ENCODE measurements at places on chromosomes 2 and 18.
A peak's percentile ranks its signal among the peaks of the same experiment; 100 is the strongest.

DNA sequence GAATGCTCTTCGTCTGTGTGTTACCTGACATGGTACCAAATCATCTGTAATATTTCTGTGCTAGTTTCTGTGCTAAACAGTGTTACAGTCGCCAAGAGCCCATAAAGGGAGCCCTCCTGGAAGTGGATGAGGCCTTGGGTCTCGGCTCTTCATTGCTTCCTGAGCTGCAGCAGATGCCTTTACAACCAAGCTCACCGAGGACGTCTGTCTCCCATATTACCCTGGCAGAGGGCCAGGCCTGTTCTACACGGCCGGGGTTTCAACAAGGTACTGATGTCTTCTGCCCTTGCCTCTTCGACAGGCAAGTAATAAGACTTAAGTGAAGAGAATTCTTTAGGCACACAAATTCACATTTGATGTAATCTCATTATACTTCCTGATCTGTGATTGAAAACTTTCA, 16.8 kb downstream of the RPL31 start:
- no peak for DNase-seq

GRCh38 chr2:103789381-103790095, 1027.7 kb downstream of the TMEM182 start:
- peak; percentile 61 for DNase-seq

- DNase-seq, result no peak
These were observed 27.2 kb downstream of the ASXL3 start for GRCh38 chr18:33605250-33605649.

GRCh38 chr2:54955358-54956110, 94.7 kb downstream of the RTN4 start:
- DNase-seq, result no peak

DNA sequence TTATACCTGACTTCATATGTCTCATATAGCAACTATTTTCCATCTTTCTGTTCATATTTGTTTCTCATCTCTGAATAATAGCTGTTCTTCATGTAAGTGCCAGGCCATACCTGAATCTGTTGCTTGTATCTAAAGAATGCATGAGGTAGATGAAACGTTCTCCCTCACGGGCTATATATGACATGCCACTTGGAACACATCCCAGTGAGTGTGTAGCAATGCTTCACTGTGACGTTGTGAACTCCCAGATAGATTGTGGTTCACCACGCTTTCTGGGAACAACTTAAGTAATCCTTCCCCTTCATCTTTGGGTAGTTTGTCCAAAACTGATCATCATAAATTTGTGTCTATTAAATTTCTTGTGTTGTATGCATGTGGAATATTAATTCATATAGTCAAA, 60.1 kb downstream of the RDH14 start:
- DNase-seq, result no peak

GRCh38 chr2:8803658-8804379, 33.6 kb downstream of the KIDINS220 start:
- DNase-seq, result no peak

DNA sequence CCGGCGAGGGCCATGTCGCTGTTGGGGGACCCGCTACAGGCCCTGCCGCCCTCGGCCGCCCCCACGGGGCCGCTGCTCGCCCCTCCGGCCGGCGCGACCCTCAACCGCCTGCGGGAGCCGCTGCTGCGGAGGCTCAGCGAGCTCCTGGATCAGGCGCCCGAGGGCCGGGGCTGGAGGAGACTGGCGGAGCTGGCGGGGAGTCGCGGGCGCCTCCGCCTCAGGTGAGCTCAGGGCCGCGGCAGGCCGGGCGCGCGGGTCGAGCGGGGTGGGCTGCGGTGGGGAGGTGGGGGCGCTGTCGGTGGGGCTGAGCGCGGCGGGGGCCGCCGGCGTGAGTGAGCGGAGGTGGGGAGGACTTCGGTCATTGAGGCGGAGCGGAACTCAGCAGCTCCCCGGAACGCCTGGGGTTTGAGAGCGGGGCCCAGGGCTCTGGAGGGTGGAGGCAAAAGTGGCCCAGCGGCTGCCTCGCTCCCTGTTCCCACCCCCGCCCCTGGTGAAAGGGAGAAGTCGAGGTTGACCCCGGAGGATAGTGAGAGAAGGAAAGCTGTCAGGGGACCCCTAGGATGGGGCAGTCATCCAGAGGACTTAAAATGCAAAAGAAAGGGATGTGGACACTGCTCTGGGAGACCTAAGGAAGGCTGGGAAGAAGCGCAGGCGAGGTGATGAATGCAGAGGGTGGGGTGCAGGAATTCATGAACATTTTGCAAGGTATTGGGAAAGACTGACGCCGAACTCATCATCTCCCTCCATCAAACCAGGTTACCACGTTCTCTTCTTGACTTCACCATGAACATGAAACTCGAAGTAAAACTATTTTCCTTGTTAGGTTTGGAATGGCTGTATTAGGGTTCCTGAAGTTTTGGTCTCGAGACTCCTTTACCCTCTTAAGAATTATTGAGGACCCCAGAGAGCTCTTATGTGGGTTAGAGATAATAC, 633 bp downstream of the MALT1 start:
- peak; percentile 79 for DNase-seq

- no peak for DNase-seq
These were observed 168.5 kb upstream of the CXCR4 start for GRCh38 chr2:136286423-136286822.

DNA sequence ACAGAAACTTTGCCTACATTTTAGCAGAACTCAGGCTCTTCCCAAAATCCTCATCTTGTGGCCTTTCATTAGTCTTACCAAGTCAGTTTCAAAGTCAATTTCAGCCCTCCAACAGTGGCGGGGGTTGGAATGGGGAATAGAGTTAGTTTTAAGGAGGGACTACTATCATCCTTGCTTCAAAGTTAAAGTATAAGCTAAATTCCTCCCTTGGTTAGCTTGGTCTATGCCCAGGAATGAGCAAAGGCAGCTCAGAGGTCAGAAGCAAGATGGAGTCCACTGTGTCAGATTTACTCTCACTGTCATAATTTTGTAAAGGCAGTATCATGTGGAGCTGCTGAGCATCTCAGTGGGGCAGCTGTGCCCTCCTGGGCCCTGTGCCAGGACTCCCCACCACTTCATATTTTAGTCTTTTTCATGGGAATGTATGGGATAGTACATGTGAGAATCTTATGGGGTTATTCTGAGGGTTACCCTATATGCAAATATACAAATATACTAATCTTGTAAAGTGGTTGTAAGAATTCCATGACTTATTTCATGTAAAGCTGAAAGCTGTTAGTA, 145.2 kb upstream of the MMADHC start:
- DNase-seq, result no peak

DNA sequence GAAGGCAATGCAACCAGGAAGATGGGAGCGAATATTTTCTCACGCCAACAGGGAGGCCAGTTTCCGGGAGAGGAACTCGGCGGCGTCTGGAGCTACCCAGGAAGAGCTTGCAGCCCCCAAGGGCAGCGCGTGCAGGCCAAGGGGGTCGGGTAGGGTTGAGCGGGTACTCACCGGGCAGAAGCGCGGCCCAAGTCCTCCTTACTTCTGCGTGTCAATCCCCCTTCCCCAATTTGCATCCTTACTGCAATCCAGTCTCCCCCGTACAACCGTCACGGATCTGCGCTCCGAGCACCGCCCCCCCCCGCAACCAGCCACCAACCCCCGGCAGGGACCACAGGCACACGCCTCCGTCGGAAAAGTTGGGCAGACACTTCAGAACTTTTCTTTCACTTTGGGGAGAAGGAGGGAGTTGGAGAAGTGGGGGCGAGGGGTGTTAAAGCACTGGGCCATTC, 1.3 kb downstream of the ATP8B1 start:
- DNase-seq, result peak; percentile 53

- DNase-seq, result no peak
These were observed 8.3 kb downstream of the DLX1 start for GRCh38 chr2:172093416-172094293.

GRCh38 chr2:41116106-41116797, 664.4 kb upstream of the SLC8A1 start:
- DNase-seq, result no peak

- DNase-seq, result no peak
These were observed 23.0 kb downstream of the TCF7L1 start for GRCh38 chr2:85156153-85156552.

DNA sequence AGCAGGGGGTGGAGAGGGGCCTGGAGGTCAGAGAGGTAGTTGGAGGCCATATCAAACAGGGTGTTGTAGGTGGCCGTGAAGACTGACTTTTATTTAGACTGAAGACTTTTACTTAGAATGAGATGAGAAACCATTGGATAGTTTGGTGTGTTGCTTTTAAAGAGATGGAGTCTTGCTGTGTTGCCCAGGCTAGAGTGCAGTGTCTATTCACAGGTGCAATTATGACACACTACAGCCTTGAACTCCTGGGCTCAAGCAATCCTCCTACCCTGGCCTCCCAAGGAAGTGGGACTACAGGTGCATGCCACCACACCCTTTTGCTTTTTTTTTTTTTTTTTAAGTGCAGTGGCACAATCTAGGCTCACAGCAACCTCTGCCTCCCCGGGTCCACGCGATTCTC, 2.5 kb upstream of the LRPPRC start:
- no peak for DNase-seq

- no peak for DNase-seq
These were observed 15.8 kb upstream of the VRK2 start for GRCh38 chr2:58030771-58031170.

GRCh38 chr2:240874715-240875227, 6.1 kb downstream of the AGXT start:
- no peak for DNase-seq

DNA sequence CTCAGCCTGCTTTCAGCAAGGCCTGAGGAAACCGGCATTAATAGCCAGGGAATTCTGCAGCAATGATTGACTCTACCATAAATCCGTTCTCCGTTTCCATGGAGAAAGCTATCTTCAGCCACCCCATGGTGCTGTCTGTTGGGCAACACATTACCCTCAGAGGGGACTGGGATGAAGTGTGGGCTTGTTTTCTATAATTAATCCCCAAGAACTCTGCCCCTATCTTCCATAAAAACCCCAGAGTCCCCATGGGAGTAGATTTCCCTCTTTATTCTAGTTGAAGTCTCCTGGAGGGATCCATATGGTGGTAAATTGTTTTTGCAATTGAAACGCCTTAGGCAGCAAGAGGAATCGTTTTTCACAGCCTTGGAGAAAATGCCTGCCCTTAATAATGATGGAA, 9.2 kb downstream of the G6PC2 start:
- DNase-seq, result no peak

DNA sequence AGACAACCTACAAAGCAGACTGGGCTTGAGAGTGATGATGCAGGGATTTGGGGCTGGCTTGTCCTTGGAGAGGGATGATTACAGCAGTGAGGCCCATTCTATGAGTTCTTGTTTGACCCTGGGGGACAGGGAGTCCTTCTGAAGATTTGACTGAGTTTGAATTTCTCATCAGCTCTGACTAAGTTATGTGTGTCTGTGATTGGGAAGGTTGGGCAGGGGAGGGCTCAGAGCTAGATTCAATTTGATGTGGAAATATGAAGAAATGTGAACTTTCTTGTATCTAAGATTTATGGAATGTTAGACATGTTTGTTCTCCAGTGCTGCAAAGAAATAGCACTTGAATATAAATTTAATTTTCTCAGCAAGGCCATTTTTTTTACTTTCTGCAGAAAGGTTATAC, 19.9 kb upstream of the IL1R2 start:
- no peak for DNase-seq

GRCh38 chr2:237568121-237568660, 1.8 kb downstream of the PRLH start:
- DNase-seq, result no peak

All from nephron progenitor cell (in vitro differentiated cells).